Neural crest cell (in vitro differentiated cells): ENCODE measurements at places on chromosomes 1 and 21. TPM values are rescaled to one million over a fixed set of nuclear protein-coding genes. Genes with fewer than 3 reads are reported as not detected.
A peak's percentile ranks its signal among the peaks of the same experiment; 100 is the strongest.

Gene TMPRSS15
- total RNA-seq, result not detected in 2 replicates

Gene CASQ1
- total RNA-seq, result 0.16 and 0.26 TPM in 2 replicates

Gene PDPN
- 47.4 and 51.7 TPM in 2 replicates for total RNA-seq

Gene SLAMF9
- not detected in 2 replicates for total RNA-seq

Gene RGS16
- 5.8 and 6.4 TPM in 2 replicates for total RNA-seq

- no peak for DNase-seq
Observed at GRCh38 chr1:34113362-34113761, 51.7 kb downstream of the CSMD2 start.

DNA sequence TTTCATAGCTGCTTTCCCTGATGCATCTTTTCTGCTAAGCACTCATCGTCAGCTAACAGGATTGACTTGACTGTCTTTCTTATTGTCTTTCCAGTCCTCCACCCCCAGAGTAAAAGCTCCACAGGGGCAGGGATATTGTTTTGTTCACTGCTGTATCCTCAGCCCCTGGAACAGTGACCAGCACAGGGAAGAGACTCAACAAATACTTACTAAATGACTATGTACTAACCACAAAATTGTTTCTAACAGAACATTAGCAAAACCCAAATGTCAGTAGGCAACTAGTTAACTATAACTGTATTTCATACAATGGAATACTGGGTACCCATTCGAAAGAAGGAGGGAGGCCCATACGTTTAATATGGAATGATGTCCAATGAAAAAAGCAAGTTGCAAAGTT is 53.0 kb downstream of the BCAR3 start:
- DNase-seq, result no peak

GRCh38 chr1:170340308-170340707 is 191.7 kb upstream of the GORAB start:
- no peak for DNase-seq

DNA sequence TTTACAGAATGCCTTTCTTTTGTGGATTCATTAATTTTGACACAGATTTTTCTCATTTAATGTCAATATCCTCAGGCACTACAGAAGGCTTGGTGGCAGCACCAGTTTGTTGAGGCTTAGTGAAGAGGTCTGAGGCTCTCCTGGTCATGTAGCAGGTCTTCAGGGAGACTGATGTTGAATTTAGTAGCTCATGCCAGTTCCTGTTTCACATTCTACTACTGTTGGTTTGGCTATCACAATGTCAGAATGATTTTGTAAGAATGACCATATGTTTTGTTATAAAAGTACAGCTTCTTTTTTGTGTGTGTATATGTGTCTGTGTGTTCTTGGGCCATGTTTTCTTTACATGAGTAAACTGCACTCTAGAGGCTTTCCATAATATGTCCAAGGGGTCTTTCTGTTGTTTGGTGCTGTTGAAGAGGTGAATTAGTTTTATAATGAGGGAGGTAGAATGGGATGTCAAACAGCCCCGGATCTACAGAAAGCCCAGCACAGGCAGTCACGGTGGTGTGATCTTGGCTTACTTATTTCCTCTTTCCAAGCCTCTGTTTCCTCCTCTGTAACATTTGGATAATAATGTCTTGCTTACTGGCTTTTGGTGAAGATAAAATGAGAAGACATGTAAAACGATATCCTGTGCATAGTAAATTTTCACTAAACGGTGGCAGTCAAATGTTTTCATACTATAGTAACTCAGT is 32.0 kb downstream of the C1orf21 start:
- no peak for DNase-seq

DNA sequence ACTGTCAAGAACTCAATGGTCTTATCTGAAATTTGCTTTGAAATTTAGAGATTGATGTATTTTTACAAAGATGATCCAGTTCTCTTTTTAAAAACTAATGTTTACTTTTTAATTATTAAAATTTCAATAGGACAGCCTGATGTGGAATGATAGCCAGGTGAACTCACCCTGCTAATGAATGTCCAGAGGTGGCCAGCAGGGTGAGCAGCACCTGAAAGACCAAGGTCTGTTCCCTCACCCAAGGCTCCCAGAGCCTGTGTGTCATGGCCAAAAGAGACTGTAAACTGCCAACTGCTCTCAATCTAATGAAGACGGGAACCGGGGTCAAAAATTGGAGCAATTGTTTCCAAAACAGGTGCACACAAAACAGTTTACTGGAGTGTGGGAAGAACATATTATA is 340.4 kb downstream of the DISC1 start:
- DNase-seq, result no peak

DNA sequence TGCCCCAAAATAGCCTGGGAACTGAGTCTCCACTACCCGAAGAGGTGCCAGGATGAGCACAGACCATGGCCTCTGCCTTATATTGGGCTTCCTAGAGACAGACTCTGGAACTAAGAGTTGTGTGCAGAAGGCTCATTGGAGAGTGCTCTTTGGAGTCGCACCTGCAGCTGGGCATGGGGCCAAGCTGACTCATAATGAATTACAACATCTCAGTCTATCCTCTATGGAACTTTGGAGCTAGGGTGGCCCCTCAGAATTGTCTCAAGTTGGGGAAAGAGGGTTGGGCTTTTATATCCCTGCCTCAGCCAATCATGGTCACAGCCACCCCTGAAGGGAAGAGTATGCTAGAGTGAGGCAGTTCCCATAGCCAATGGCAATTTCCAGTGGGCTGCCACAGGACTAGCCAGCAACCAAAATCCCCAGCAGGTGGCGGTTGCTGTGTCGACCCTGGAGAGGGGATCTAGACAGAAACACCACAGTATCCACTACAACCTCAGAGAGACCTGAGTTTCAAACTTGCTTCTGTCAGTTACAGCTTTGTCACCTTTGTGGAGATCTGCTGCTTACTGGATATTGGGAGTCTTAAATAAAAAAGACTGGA is 93.8 kb downstream of the DMRTA2 start:
- no peak for DNase-seq

- no peak for DNase-seq
Observed at GRCh38 chr21:29092102-29092959, 18.9 kb upstream of the CCT8 start.

DNA sequence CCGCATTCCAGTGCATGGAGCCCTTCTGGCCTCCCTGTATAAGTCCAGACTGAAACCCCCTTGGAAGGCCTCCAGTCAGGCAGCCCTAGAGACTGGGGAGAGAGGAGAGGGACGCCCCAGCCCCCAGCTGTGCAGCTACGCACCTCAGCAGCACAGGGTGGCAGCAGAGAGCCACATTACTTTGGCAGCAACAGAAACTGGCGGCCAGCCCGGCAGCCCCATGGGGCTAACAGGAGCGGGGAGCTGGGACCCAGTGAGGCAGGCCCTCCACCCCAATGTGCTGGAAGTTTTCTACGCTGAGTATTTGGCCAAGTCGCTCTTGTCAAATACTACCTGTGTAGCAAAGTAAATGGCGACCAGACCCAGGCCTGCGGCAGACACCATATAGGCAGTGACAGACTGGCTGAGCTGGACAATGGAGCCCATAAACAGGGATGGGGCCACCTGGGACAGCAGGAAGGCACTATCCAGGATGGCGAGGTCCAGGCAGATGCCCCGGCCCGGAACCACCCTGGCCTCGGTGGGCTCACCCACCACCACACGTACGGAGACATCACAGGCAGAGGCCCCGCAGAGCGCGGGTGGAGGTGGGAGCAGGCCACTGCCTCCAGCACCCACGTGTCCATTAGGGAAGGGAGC is 21.2 kb downstream of the SLC45A3 start:
- peak; percentile 79 for DNase-seq

DNA sequence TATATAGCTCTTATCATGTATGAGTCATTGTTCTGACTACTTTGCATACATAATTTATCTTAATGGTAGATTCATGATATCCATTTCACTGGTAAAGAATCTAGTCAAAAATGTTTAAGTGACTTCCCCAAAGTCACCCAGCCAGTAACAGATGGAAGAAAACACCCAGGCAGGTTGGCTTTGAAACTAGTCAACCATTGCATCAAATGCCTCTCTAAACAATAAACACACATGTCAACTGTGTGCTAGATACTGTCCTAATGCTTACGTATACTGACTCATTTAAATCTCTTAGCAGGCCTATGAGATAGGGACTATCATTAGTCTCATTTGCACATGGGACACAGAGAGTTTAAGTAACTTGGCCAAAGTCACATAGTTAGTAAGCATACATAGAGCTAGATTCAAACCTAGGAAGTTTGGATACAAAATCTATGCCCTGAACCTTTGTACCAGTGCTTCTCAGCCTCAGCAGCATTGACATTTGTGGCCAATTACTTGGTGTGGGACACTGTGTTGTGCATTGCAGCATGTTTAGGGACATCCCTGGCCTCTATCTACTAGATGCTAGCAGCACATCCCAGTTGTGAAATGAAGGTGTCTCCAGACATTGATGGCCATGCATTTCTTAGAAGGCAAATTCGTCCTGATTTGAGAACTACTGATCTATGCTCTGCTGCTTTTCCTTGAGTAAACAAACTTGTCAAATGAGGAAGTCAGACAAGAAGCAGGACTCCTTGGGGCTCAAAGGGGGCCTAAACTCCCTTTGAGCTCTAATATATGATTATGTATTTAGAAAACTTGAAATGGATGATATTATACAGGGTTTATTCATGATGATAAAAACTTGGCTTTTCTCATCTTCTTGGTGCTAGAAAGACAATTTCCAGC is 316.3 kb downstream of the KCNH1 start:
- DNase-seq, result no peak

GRCh38 chr1:102942324-102942723 is 166.0 kb downstream of the COL11A1 start:
- no peak for DNase-seq

DNA sequence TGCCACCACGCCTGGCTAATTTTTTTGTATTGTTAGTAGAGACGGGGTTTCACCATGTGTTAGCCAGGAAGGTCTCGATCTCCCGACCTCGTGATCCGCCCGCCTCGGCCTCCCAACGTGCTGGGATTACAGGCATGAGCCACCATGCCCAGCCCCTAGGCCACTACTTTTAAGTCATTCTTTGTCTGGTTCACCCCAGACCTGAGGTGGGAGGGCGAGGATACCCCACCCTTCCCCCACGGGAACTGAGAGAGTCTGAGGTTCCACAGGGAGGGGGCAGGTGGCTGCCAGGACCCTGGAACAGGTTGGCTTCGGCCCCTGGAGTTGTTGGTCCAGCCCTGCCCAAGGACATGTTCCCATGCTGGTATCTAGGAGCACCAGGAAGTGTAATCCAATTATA is 7.7 kb upstream of the SDC3 start:
- no peak for DNase-seq

- no peak for DNase-seq
Observed at GRCh38 chr1:185984113-185984836, 250.1 kb downstream of the HMCN1 start.

DNA sequence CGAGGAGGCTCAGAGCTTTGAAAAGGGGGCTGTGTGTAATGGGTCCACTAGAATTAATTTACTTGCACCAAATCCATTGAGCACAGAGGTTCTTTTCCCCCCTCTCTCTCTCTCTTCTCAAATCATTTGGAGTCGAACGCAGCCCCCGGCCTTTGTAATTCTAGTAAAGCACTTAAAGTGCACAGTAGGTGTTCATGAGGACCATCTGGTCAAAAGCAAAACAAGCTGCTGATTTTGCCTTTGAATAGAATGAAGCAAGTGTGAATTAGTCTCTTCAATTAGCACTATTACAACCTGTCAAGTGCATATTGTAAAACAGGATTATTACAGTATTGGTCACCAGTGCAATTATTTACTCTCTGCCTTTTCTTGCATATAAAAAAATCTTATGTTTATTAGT is 259.9 kb downstream of the FAF1 start:
- peak; percentile 4 for DNase-seq

DNA sequence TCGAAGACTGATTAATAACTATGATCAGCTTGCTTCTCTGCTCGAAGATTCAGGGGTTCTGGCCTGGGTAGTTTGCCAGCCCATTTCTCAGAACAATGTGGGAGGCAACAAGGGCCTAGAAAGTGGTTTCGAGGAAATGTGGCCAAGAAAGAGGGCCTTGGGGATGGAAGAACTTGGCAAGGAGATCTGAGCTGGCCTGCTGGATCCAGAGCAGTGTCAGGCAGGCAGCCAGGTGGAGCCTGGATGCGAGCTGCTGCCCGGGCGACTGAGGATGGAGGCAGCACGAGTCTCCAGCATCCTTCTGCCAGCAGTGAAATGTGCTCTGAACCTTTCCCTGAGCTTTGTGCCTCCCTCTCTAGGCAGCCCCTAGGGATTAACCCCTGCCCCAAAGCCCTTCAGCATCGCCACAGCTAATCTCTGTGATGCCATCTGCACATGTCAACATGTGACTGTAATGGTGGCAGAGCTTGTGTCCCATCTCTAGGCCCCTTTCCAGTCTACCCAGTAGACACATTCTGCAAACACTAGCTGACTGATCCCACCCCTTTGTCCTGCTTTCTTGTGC is 61.0 kb upstream of the NEK2 start:
- DNase-seq, result no peak

- DNase-seq, result peak; percentile 58
Observed at GRCh38 chr1:1040004-1040991, 20.4 kb downstream of the AGRN start.

DNA sequence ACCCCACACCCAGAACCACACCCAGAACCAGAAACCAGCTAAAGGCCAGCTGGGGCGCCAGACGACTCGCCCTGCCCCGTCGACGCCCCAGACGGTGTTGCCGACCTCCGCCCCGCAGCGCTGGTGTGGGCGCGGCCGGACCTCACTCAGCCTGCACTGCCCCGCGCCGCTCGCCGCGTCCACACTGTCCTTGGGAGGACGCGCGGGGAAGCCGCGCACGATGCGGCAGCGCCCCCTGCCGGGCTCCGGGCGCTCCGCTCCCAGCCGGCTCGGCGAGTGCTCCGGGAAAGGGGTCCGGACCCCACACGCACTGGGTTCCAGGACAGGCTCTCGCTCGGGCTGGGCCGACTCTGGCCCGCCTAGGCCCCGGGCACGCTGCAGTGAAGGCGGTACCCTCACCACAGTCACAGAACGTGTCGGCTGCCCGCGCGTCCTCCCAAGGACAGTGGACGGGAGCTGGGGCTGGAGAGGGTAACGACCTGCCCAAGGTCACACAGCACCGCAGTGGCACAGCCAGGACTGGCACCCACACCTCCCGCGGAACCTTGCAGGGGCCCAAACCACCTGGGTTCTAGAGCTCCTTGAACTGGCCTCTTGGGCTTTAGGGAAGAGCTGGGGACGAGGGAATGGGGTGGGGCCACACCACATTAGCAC is 90.2 kb downstream of the DMRTA2 start:
- DNase-seq, result peak; percentile 69

- no peak for DNase-seq
Observed at GRCh38 chr21:36518883-36519492, 39.1 kb upstream of the CLDN14 start.

- DNase-seq, result no peak
Observed at GRCh38 chr1:185348985-185349384, 31.9 kb upstream of the IVNS1ABP start.

- DNase-seq, result no peak
Observed at GRCh38 chr21:41825216-41825615, 53.9 kb downstream of the PRDM15 start.

- DNase-seq, result no peak
Observed at GRCh38 chr1:162373541-162374260, 3.0 kb downstream of the SPATA46 start.
